SK-N-DZ (cell line): ENCODE measurements at places on chromosomes 1 and 21.
A peak's percentile ranks its signal among the peaks of the same experiment; 100 is the strongest.

DNA sequence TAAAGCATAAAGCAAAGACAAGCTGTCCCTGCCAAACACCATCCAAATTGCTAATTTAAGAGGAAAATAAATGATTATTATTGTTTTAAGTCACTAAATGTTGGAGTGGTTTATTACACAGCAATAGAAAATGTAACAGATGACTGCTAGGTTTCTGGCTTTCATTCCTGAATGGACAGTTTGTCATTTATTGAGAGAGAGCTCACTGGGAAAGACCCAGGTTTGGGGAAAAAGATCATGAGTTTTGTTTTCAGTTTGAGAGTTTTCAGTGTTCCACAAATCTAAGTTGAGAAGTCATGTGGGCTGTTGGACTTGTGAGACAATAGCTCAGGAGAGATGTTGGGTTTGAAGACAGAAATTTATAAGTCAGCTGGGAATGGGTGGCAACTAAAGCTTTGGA is 5.4 kb downstream of the GPA33 start:
- DNase-seq = no peak

DNA sequence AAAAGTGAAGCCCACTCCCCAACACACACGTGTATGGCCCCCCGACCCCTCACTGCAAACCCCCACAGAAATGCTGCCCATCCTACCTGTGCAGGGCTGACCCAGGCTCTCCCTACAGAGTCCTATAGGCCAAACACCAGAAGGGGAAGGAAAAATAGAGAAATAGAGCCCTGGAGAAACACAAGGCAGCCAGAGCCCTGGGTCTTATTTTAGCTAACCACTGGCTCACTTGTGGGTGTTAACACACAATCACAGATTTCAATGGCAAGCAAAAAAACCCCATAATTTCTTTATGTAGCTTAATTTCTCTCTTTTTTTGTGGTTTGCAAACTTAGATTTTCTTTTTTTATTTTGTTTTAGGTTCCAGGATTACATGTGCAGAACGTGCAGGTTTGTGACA is 989 bp upstream of the PIGR start:
- DNase-seq = no peak

GRCh38 chr1:94072840-94073522 is 48.0 kb downstream of the ABCA4 start:
- DNase-seq = peak; percentile 44

- no peak for DNase-seq
Observed at GRCh38 chr21:40176724-40177123, 309.5 kb downstream of the PCP4 start.

DNA sequence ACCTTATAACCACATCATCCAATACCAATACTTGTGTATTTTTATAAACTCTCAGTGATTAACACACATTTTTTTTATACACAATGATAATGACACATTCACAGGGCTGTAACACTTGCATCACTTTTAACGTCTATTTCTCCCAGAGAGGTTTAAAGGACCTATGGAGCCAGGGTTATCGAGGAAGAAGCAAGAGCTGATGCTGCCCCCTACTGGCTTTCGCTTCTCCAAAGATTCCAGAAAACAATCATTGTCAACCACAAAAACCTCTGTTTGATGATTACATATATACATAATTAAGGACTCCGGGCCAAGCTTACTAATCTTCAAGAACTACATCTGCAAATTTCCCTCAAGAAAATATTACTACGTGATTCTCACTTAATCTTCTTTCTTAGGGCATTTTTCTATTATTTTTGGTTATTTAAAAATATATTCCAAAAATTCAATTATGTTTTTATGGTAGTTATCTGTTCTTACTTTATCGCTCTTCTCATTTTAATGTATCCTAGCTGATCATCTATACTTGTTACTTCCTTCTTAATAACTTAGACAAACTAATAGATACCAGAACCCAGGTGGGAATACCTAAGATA is 214.5 kb downstream of the VAV3 start:
- peak; percentile 76 for DNase-seq

DNA sequence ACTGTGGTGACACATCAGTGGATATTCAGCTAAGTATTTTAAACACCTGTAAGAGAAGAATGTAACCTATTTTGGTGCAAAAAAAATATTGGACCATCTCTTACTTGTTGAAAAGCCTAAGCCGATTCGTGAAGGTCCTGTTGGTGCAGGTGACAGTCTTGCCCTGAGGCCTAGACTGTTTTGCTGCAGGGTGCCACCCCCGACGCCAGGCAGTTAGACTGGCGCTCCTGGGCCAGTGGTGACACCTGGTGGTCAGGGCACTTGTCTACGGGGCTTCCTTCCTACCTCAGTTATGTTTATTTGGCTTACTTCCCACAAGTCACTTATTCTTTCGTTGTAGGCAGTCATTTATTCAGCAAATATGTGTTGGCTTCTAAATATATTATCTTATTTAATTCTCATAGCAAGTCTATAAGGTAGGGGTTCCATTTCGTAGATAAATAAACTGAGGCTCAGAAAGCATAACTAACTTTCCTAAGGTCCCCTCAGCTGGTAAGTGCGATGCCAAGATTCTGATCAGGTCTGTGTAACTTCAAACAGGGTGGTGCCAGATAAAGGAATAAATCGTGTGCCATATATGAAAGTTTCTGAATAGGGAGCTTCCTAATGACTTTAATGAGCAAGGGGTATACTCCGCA is 1.9 kb downstream of the EEIG2 start:
- DNase-seq = peak; percentile 58

- no peak for DNase-seq
Observed at GRCh38 chr1:179047636-179047997, 21.9 kb downstream of the FAM20B start.

DNA sequence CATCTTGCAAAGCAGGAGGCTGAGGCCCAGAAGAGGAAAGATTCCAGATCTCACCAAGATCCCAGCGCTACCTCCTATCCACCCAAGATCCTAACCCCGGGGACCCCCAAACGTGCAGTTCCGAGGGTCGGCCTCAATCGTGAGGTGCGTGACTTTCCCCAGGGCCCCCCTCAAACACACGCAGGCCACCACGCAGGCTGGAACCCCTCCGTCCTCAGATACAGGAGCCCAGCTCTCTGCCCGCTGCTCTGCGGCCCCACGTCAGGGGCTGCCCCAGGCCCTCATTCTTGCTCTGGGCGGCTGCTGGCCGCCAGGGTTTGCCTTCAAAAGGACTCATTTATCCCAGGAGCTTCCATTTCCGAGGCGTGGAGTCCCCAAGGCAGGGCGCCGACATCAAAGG is 39.9 kb downstream of the KRTAP10-1 start:
- DNase-seq = no peak

DNA sequence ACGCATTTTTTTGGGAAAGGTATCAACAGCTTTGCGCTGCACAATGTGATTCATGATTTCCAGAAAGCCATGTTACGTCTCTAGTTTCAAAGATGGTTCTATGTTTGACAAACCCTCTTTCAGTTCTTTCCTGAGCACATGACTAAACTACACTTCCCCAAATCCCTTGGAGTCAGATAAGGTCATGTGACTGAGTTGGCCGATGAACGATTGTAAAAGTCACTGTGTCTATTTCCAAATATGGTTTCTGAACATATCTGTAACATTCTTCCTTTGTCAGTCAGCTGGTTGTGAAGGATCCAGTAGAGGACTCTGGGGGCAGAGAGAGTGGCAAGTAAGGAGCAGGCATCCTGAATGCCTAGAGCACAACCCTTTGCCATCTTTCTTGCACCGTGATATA is 35.4 kb downstream of the TMPRSS15 start:
- DNase-seq = no peak

GRCh38 chr1:40020447-40021085 is 20.0 kb upstream of the CAP1 start:
- DNase-seq = no peak

DNA sequence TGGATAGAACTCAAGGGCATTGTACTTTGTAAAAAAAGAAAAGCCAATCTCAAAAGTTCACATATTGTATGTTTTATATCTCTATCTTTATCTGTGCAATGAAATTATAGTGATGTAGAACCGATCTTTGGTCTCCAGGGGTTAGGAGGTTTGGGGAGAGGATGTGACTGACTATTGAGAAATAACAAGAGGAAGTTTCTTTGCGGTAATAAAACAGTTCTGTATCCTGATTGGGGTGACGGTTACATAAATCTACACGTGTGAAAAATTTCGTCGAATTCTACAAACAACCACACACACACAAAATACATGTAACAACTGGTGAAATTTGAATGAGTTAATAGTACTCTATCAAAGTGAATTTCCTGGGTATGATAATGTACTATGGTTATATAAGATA is 10.6 kb upstream of the OR2T33 start:
- no peak for DNase-seq
